AG04450 (cell line): ENCODE measurements at places on chromosomes 7 and 10. TPM values are rescaled to one million over a fixed set of nuclear protein-coding genes. Genes with fewer than 3 reads are reported as not detected.

The MEPCE gene
- 9.1 and 10.1 TPM in 2 replicates for polyA plus RNA-seq

The NUTM2E gene
- 0.07 and 0.09 TPM in 2 replicates for polyA plus RNA-seq

The PNLIPRP1 gene
- polyA plus RNA-seq: not detected in 2 replicates

DNA sequence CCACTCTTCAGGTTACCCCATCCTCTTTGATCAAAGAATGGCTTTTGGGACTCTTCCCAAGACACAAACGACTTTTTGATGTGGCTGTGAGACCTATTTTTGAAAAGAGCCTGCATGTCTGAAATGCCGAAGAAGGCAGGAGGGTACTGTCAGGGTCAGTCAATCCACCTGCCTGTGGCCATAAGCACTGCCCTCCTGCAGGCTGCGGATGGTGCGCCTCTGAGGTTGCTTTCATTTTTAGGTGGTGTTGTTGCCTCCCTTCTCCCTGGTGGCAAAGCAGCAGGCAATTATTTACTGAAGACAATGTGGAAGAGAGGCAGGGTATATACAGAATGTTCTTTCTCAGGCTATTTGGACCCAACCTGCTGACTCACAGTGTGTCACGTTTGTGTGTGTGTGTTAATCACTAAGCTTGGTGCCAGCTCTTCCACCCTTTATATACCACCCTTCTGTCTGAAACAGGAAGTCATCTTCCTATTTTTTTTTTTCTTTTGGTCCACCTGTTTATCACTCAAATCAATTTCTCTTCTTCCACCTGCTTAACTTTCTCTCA lies 1421.2 kb upstream of the CELF2 start:
- no peak for DNase-seq

GRCh38 chr7:2019711-2020511 lies 212.8 kb downstream of the MAD1L1 start:
- peak; percentile 78 for DNase-seq

DNA sequence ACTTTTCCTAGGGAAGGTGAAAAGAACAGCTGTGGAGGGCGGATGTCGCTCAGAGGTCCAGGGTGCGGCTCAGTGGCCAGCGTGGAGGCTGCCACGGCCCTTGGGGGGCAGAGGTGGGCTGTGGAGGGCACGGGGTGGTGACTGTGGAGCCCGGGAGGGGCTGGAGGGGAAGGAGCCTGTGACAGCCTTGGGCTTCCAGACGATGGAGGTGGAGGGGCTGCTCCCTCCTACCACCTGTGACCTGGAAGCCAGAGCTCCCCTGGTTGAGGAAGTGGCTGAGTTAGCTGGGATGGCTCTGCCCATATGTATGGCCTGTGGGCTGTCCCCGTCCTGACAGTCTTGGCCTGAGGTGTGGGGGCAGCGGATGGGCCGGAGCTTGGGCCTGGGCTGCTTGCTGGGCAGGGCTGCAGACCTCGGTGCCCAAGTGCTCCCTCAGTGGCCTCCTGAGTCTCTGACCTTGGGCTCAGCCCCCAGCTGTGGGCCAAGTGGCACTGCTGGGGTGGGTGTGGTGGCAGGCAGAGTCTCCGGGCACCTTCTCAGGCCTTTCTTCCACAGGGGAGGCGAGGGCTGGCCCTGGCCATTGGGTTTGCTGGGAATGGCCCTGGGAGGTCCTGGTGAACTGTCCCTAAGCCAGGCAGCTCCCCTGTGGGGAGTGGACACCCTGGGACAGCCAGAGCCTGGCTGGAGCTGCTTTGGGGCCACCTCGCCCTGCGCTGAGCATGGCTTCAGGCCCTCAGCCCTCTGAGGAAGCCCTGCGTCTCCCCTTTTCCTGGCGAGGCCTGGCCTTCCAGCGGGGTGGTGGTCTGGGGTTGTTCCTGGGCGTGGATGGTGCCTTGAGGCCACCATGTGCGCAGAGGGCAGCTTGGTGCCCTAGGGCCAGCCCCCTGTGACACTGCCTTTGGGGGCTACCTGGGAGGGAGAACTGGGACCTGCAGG lies 3.9 kb downstream of the BRI3 start:
- DNase-seq: no peak
